Upper lobe of right lung (tissue), 1 donor: ENCODE measurements at places on chromosomes 12 and 14. TPM values are rescaled to one million over a fixed set of nuclear protein-coding genes. Genes with fewer than 3 reads are reported as not detected.

GRCh38 chr14:68862954-68863594 is 70.2 kb upstream of the ZFP36L1 start:
- peak; percentile 86 for DNase-seq

- no peak for DNase-seq
These were observed 48.2 kb downstream of the CRACR2A start for GRCh38 chr12:3704512-3705353.

DNA sequence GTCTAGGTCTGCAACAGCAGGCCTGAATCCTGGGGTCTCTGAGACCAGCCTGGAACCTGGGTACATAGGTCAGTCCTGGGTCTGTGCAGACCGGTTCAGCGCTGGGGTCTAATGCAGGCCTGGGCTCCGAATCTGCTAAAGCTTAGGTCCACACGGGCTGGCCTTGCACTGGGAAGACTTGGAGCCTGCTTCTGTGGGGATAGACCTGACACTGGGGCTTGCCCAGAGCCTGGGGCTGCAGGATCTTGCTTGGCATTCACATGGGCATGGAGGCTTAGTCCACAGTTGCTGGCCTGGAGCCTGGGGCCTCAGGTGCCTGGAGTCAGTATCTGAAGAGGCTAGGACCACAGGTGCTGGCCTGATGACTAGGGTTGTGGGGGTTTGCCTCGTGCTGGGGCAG is 369.8 kb upstream of the SEL1L start:
- no peak for DNase-seq

IKZF4 gene
- 10.5 TPM for total RNA-seq

SRRM4 gene
- total RNA-seq, result 0.12 TPM

CEBPE gene
- total RNA-seq, result not detected

SMIM41 gene
- total RNA-seq, result 6.1 TPM

CPNE6 gene
- total RNA-seq, result not detected
